Activated naive CD4-positive, alpha-beta T cell treated with anti-CD3 and anti-CD28 coated beads, Interleukin-2, amount 50 U/mL, for 72 hours (primary cell): ENCODE measurements at places on chromosomes 2 and 18.

DNA sequence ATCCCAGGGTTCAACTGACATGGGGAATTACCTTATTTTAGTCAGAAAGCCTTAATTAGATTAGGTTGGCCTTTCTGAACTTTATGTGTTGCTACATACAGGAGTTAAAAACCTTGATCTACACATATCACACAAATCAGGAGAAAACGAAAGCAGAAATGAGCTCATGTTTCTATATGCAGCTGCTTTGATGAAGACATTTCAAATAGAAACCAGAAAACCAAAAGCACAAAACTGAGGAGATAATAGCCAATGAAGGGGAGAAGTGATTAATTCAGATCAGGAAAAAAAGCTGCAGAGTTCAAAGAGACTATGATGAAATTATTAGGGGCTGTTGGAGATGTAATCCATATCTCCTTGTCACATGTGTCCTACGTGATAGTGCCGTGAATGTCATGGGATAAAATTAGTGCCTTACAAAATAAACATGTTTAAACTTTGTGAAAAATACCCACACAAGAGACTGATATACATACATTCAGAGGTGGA, 255.0 kb downstream of the CAMKMT start:
- no peak for DNase-seq

DNA sequence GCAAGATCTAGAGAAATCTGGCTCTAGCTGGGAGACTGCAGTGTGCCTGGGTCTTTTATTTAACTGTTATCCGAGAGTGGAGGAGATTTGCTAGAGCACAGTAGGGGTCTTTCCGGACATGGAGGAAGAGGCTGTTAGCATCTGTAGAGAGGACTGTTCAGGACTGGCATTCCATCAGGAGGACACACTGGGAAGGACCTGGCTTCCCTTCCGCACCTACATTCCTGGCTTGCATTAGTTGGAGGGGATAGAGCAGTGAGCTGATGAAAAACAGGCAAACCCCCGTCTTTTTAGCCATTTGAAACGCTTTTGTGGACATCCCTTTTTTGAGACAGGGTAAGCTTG, 874 bp upstream of the PIEZO2 start:
- DNase-seq = no peak

GRCh38 chr2:145186303-145186702, 666.4 kb upstream of the ZEB2 start:
- no peak for DNase-seq

DNA sequence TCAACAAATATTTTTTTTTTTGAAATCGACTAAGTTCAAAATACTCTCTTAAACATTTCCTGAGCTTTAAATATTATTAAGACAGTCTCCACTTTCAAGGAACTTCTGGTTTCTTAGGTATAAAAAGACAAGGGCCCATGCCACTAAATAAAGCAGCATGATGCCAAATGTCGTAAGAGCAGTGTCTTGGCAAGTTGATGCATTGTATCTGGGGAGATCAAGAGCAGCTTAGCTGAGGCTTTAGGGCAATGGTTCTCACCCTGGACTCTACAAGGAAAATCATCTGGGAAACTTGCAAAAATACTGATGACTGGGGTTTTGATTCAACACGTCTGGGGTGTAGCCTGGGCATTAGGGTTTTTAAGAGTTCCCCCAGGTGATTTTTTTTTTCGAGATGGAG, 41.3 kb downstream of the COL4A3 start:
- no peak for DNase-seq

DNA sequence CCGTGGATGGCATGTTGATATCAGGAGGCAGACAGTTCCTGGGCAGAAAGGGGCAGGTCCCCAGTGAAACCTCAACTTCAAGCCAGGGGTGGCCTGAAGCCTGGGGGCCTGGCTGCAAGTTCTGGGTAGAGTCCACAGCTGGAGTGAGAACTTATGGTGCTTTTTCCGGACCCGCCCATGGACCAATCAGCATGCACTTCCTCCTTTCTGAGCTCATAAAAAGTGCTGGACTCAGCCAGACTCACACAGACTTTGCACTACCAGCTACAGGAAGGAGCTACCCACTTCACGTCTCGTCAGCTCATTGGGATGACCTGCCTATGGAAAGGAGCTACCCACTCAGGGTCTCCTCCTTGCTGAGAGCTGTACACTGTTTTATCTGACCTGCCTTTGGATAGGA, 183.1 kb upstream of the MC4R start:
- no peak for DNase-seq

DNA sequence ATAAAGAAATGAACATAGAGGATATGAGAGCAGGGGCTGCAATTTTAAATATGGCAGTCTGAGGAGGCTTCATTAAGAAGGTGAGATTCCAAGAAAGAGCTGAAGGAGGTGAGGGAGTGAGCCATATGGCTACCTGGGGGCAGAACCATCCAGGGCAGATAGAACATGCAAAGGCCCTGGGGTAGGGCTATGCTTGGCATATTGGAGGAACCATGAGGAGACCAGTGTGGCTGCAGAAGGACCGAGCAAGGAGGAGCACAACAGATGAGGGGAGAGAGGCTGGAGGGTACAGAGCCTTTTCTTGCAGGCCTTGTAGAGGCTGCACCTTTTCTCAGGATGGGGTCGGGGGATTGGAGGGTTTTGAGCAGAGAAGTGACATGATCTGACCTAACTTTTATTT, 69.5 kb upstream of the GATA6 start:
- DNase-seq = no peak

GRCh38 chr18:5546660-5547059, 2.9 kb upstream of the EPB41L3 start:
- no peak for DNase-seq

- DNase-seq = no peak
Measured at GRCh38 chr18:79451237-79452125, 55.8 kb downstream of the NFATC1 start.

- DNase-seq = no peak
Measured at GRCh38 chr2:51807229-51807628, 775.3 kb upstream of the NRXN1 start.

DNA sequence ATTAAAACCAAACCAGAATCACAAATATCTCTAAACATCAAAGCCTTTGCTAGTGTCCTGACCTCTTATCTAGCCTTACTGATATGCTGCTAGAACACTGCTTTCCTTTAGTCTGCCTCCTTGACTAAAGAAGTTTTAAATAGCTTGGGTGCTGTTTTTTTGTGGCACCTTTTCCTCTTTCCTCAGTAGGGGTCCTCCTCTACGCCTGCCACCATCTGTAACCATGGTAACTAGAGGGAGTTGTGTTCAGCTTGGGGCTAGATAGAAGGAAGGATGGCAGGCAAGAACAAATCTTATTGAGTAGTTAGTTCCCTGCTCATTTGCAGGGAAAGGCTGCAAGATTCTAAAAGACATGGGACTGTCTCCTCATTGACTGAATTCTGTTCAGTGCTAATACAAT, 86.0 kb downstream of the TAF4B start:
- DNase-seq = no peak

DNA sequence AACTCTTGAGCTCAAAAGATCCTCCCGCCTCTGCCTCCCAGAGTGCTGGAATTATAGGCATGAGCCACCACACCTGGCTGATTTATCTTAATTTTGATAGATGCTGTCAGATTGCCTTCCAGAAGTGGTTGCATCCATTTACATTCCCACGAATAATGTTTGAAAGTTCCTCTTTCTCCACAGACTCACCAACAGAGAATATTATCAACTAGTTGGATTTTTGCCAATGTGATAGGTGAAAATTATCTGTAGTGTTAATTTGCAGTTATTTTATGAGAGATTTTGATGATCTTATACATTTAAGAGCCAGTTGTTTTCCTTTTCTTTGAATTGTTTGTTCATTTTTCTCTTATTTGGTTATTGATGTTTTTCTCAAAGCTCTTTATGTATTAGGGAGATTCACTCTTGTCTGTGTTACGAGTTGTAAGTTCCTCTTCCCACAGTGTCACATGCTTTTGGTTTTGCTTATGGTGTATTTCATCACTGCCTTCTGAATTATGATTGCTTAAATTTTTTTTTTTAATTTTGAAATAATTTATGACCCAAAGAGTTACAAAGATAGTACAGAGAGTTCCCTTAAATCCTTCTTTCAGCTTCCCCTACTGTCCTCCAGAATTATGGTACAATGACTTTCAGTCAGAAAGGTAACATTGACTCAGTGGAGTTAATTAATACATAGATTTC, 20.7 kb upstream of the NT5DC4 start:
- no peak for DNase-seq

GRCh38 chr2:105954891-105955290, 210.2 kb downstream of the NCK2 start:
- DNase-seq = no peak

DNA sequence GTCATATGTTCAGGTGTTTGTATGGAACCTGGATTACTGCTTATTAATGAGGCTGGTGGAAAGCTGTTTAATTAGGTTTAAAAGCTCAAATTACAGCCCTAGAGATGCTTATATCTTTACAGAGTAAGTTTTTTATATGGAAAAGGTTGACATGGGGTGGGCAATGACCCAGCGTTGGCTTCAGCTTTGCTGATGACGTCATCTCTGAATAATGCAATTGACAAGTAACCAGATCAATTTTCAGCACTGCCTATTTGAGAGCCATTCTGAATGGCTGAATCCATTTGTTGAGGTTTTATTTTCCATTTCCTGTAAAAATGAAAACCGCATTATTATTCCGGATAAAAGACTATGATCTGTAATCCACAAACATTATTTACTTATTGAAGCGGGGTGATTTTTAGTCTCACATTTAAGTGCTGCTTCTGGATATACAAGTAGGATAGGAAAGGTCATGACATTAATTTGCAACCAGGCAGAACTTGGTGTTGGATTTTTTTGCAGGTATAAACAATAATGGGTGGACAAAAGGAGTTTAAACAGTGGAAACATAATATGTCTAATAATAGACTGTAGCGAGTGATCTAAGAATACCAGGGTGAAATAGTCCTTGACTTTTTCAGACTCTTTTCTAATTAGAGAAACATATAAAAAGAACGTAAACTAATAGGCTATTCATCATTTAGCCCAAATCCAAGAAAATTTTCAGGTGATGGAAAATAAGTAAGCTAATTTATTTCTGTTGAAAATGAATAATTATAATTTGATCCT, 2.7 kb downstream of the PPP1R1C start:
- DNase-seq = no peak
